ENCODE measurements at places on chromosomes 3 and 15.

- peak; percentile 63 for DNase-seq
Measured at GRCh38 chr3:17175187-17175807, 290.5 kb downstream of the PLCL2 start.

- no peak for DNase-seq
Measured at GRCh38 chr3:27454461-27454860, 29.7 kb downstream of the SLC4A7 start.

- DNase-seq, result no peak
Measured at GRCh38 chr3:43506644-43507043, 115.2 kb downstream of the ANO10 start.

GRCh38 chr3:136122006-136122405 is 74.1 kb downstream of the MSL2 start:
- DNase-seq, result no peak

DNA sequence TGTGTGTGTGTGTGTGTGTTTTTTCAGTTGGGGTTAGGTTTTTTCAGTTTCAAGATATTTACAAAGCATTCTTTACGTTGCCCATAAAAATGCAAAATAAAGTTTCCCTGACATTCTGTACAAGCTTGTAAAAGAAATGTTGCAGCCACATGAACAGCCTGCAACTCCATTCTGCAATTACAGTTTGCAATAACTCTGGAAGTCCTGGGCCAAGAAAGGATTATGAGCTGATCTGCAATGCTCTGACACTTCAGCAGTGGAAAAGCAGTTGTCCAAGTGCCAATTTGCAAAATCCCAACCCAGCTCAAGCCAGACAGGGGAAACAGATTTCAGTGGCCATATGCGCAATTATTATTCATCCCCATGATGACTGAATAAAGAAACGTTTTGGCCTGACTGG is 322.1 kb downstream of the MEX3B start:
- no peak for DNase-seq

GRCh38 chr3:177538048-177538749 is 340.9 kb upstream of the TBL1XR1 start:
- DNase-seq, result no peak

DNA sequence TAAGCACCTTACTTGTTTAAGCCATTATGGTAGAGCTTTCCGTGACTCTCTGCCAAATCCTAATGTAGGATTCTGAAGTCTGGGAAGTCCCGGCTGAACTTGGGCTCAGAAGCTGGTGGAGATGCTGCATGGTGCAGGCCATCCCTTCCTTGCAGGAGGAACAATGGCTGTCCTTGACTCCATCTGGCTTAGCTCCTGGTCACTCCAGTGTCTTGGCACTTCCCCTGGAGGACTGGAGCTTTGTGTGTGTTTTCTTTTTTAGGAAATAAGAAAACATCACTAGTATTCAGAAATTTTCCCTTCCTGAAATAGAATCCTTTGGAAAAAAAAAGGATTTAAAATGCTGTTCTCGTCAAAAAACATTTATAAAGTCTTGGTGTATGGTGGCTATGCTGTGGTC is 209.3 kb upstream of the ROPN1 start:
- DNase-seq, result no peak

DNA sequence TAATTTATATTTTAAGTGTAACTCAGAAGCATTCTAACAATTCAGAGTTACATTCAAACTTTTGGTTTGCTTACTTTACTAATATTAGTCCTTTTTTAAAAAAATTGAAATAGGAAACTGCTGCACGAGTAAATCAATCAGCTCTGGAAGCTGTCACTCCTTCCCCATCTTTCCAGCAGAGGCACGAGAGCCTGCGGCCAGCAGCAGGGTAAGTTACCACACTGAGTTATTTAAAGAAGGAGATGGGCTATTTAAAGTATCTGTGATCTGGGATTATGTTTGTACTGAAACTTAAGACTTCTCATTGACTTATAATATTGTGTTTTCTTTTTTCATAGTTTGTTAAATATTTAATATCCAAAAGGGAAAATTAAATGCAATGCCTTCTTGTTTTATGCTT is 29.3 kb downstream of the APPL1 start:
- no peak for DNase-seq

GRCh38 chr3:72462595-72463011 is 385.6 kb downstream of the SHQ1 start:
- no peak for DNase-seq

GRCh38 chr15:56913670-56914069 is 4.8 kb upstream of the TCF12 start:
- DNase-seq, result no peak

DNA sequence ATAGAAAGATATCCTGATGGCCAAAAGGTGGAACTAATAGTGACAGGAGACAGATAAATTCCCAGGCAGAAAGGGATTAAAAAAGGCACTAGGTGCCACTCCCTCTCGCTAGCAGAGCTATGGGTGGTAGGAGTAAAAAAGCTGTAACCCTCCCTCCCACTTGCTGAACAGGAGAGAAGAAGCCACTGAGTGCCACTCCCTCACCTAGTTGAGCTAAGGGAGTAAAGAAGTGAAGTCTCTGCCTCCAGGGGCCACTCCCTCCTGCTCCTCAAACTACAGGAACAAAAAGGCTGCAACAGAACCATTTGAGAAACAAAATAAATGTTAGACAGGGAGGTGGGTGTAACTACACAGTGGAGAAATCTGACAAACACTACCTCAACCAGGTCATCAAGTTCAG is 276.2 kb upstream of the EPHA6 start:
- no peak for DNase-seq

DNA sequence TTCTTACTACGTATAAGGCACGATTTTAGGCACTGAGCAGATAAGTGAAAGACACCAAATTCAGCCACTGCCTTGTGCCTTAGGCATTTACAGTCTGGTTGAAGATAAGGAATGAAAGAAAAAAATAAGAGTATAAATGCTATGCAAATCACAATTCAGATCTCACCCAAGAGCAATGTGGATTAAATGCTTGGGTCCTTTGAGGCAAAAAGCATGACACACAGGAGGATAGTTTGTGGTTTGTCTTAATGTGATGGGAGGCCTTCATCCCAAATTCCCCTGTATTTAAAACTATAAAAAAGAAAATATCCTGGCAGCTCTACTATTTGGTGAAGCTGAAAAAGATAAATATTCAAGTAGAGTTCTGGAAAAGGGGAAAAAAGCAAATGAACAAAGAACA is 79.8 kb downstream of the TGFBR2 start:
- no peak for DNase-seq

DNA sequence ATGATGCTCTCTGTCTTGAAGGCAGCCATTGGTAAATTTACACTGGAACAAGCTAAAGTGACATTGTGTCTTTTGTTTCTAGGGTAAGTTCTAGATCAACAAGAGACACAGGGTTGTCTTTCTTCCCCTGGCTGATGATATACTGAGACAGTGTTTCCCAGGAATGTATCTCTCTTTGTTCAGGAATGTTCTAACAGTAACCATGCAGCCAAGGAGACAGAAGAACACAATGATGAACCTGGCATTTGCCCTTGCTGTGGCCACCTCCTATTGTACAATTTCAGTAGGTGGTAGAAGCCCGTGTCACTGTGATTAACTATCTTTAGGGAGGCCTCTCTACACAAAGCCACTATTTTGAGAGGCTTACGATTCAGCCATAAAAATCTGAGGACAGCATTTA is 130.7 kb downstream of the LRTM1 start:
- DNase-seq, result no peak

DNA sequence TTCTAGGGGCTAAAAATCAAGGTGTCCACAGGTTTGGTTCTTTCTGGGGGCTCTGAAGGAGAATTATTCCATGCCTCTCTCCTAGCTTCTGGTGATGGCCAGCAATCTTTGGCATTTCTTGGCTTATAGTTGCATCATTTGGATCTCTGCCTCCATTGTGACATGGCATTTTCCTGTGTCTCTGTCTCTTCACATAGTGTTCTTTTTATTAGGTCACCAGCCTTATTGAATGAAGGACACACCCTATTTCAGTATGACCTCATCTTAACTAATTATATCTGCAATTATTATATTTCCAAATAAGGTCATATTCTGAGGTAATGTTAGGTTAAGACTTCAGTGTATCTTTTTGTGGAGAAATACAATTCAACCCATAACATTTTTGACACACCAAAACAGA is 3.2 kb upstream of the GBE1 start:
- no peak for DNase-seq

DNA sequence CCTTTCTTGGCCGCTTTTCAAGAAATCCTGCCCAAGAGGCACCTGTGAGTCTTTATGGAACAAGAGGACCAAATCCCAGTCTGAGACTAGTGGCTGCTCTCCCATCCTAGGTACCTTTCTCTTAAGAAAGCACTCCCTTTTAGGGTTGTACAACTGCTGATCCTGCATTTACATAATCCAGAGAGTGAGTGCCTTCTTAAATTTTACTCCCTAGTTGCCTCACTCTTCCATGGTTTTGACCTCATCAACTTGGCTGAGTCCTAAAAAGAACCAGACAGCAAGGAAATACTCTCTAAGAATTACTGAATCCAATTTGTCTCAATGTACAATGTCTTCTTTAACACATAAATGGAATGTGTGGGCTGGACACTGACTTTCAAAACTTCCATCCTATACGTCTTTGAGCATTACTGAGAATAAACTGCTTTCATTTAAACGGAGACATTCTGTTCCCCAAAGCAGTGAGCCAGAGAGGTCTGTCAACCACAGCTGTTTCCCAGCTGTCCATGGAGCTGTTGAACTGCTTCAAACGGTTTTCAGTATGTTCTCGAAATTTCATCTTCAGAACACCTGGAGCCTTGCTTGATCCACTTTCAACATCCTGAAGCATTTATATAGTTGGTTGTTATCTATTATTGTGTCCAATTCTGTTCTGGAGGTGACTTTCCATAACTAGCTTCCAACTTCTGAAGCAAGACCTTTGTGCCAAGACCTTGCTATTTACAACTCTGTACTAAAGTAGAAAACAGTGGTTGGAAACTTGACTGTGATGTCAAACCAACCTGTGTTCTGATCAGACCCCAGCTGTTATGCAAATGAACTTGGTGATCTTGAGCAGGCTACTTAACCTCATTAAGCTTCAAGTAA is 179.1 kb downstream of the SLC9A9 start:
- DNase-seq, result no peak

GRCh38 chr3:45387636-45388348 is 584 bp upstream of the LARS2 start:
- no peak for DNase-seq

- DNase-seq, result no peak
Measured at GRCh38 chr3:133606342-133606741, 32.9 kb downstream of the CDV3 start.

DNA sequence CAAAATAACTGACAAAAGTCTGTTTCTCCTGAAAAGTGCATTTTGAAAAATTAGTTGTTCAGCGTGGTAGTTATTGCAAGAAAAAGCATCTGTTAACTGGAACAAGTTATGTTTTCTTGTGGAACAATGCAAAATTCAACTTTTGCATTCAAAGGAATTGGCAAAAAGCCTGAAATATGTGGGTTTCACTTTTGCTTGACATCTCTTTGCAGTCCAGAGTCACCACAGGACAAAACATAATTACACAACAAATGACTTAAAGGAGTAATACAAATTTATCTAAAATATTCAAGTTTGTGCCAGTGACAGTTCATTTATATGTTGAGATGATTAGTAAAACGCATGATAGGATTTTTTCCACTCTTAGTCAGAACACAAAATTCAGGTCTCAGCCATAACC is 96.3 kb upstream of the P2RY1 start:
- no peak for DNase-seq

GRCh38 chr3:188126934-188127333 is 27.0 kb upstream of the LPP start:
- DNase-seq, result no peak

DNA sequence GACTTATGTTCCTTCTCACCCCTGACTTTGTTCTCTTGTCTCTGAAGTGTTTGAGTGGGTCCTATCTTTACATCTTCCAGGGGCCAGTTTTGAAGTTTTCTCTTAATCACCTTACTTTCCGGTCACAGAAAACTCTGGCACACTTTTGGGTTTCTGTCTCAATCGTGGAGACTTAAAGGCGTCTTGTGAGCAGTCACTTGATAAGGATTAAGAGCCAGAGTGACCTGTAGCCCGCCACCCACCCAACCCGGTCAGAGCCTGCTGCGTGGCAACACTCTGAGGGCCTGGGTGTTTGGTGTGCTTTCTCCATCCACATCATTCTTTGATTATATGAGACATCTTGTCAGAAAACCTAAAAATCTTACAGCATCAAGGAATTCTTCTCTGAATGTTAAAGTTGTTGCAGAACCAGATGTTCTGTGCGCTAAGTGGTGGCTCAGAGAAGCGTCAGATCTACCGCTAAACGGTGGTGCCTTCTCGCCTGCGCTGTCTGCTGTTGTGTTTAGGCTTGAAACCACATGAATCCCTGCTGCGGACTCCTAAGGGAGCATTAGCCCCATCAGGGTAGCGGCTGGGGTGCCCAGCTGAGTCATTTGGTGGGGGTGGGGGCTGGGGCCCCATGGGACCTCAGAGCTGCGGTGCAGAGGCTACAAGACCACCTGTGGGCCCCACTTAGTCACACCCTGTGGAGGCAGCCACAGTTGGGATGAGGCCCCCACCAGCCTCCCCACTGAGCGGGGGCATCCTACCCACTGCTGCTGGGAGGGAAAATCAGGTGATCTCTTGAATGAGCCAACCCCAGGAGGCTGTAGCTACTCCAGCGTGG is 158.7 kb upstream of the BHLHE40 start:
- DNase-seq, result no peak

DNA sequence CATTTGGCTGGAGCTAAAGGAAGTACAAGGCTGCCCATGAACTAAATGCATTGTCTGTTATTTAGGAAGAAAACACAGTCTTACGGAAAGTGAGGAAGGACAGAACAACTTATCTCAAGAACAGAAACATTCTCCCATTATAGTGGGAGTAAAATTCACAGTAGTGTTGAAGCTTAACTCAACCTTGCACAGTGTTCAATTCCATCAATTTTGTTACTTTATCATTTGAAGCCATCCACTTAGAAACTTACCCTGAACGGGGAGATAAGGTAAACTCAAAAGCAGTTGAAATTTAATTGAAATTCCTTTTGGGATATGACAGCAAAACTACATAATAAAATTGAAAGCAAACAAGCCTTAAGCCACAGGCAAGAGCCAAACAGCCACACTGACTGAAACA is 186.9 kb downstream of the PCCB start:
- DNase-seq, result no peak

GRCh38 chr15:43939070-43939469 is 112.3 kb downstream of the WDR76 start:
- DNase-seq, result no peak

DNA sequence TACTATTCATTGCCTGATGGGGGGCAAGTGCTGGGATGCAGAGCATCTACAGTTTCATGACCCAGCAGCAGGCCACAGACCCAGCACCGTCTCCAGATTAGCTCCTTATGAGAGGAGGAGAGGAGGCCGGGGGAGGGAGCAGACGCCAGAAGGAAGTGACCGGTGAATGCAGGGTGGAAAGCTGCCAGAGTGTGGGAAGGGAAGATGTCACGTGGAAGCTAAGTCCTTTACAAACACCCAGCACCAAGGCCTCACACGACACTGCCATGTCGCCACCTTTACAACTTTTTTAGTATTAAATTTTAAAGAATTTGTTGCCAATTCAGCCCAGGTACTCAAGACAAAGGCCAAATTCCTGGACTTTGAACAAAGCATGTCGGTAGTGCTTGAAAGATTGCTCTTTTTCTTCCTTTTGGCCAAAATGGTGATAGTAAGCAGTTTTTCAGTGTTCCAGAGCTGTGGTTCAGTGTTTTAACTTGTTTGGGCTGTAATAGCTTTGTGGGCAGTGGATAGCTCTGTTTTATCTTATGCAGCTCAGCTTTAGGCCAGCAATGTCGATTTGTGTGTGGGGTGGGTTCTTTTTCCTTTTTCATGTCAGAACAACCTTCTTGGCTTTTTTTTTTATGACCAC is 58.2 kb downstream of the ZBTB38 start:
- no peak for DNase-seq

GRCh38 chr15:96047255-96047931 is 283.1 kb upstream of the NR2F2 start:
- DNase-seq, result peak; percentile 99
